GM23248 (cell line): ENCODE measurements at places on chromosomes 11 and 22. TPM values are rescaled to one million over a fixed set of nuclear protein-coding genes. Genes with fewer than 3 reads are reported as not detected.

DNA sequence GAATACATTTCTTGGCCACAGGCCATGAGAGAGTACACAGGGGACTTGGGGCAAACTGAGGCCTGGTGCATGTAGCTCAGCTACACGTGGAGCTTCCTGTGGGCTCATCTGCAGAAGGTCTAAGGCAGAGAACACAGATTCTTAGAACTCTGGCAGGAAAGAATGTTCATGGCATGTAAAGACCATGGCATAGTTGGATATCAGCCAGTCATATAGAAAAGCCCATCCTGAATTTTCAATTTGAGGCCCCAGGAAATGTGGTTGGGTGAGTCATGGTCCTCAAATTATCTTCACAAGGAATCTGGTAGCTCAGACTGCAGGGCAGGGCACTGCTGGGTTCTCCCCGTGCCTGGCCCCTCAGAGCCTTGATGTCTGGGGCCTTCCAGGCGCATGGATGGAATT is 13.7 kb upstream of the ST3GAL4 start:
- peak; percentile 81 for DNase-seq
- H3K4me3 ChIP-seq, result no peak overlapping the region
- H3K27me3 ChIP-seq, result no peaks in the 10 kb centered on the region

- H3K27ac ChIP-seq, result no peak overlapping the region
- no peaks in the 10 kb centered on the region for H3K36me3 ChIP-seq
- no peaks in the 10 kb centered on the region for H3K4me1 ChIP-seq
- H3K27me3 ChIP-seq, result peaks cover 14% of the 10 kb centered on the region; the same call in 1 of the 2 replicates
- no peak overlapping the region for H3K4me3 ChIP-seq
Measured at GRCh38 chr22:21992593-21993237, 10.1 kb upstream of the TOP3B start.

- no peak within 1 kb of the TSS for H3K4me3 ChIP-seq
- H3K27ac ChIP-seq, result no peak within 1 kb of the TSS
- no peaks in the 10 kb centered on the region for H3K4me1 ChIP-seq
- H3K27me3 ChIP-seq, result peaks cover 34% of the 10 kb centered on the region
- DNase-seq, result no peak
Measured at GRCh38 chr11:2444821-2445745, at the start of gene KCNQ1. TSS of gene KCNQ1 (plus strand) at chr11:2445008. CDS start at chr11:2445099, 91 bp downstream.

DNA sequence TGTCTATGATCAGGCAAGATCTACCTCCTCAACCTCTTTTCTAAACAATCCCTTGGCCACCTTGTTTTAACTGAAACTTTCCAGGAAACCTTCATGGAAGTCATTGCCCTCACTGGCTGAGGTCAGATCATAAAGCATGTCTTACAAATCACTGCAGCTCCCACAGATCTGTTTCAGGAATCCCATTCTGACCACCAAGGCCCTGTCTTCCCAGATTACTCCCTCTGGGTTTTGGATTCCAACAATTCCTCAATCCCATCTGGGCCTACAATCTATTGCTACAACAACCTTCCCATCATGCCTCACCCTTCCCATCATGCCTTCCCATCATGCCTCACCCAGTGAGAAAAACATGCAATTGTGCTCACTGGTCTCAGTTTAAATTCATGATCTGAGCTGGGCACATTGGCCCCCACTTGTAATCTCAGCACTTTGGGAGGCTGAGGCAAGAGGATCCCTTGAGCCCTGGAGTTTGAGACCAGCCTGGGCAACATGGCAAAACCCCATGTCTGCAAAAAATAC is 15.9 kb downstream of the ADAMTS15 start:
- no peaks in the 10 kb centered on the region for H3K36me3 ChIP-seq
- H3K4me3 ChIP-seq, result no peak overlapping the region
- no peaks in the 10 kb centered on the region for H3K27me3 ChIP-seq
- no peak overlapping the region for H3K27ac ChIP-seq
- H3K4me1 ChIP-seq, result no peaks in the 10 kb centered on the region

SLC22A8 gene
- not detected in 2 replicates for total RNA-seq

DNA sequence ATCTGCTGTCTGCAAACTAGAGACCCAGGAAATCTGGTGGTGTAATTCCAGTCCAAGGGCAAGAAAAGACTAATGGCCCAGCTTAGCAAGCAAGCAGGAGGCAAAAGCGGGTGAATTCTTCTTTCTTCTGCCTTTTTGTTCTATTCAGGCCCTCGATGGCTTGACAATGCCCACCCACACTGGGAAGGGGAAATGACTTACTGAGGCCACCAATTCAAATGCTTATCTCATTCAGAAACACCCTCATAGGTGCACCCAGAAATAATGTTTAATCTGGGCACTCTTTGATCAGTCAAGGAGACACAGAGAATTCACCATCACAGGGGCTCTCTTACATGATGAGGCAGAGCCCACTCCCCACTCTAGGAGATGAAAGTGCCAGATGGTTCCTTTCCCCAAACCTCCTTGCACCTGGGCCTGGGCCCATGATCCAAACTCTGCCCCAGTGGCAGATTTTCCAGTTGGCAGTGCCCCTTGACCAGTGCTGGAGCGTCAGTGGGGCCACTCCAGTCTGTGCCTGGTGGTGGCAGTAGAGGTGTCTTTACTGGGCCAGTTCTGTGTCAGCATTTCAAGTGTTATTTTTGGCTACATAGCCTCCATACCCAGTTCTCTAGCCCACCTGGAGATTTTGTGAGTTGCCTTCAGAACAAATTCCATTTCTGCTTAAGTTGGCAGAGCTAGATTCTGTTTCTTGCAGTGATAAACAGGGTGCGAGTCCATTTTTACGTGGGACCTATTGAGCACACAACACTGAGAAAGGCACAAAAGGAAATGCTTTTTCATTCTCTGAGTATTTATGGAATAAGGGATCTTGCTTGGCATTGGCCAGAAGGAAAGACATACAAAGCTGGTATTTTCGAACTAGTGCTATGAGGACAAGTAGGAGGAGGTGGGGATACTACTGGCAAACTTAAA is 7.5 kb downstream of the ELMOD1 start:
- 0 out of 2 replicates have a peak, but pooled peaks cover 6% of the 10 kb centered on the region for H3K27me3 ChIP-seq
- DNase-seq, result peak; percentile 54
- H3K36me3 ChIP-seq, result no peaks in the 10 kb centered on the region
- no peak overlapping the region for H3K27ac ChIP-seq
- no peak overlapping the region for H3K4me3 ChIP-seq

GRCh38 chr11:10599388-10600175 is 31.1 kb upstream of the LYVE1 start:
- peaks cover 8% of the 10 kb centered on the region for H3K4me1 ChIP-seq
- no peaks in the 10 kb centered on the region for H3K36me3 ChIP-seq
- H3K4me3 ChIP-seq, result no peak overlapping the region
- no peaks in the 10 kb centered on the region for H3K27me3 ChIP-seq
- DNase-seq, result peak; percentile 30

GRCh38 chr11:19680829-19681368 is 31.7 kb upstream of the NAV2 start:
- H3K36me3 ChIP-seq, result no peaks in the 10 kb centered on the region
- no peaks in the 10 kb centered on the region for H3K27me3 ChIP-seq
- DNase-seq, result peak; percentile 72
- H3K4me3 ChIP-seq, result peak overlapping the region; percentile 33; the same call in 1 of the 2 replicates

DNA sequence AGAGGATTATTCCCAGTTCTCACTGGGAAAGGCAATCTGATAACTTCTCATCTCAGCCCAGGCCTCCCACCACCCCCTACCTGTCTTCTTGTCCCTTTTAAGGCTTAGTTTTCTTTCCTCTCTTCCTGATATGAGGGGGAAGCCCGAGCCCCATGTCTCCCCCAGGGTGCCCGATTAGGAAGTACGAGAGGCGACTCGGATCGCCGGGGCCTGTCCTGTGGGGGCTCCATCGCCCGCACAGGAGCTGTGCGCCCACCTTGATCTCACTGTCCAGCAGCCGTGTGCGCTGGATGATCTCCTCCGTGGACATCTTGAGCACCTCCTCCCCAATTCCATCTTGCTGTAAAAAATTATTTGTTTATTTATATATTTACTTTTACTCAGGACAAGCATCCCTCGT is 628 bp downstream of the PSMC3 start:
- H3K4me3 ChIP-seq, result peak overlapping the region; percentile 92
- peak; percentile 45 for DNase-seq
- no peaks in the 10 kb centered on the region for H3K27me3 ChIP-seq
- peaks cover 16% of the 10 kb centered on the region; the same call in 1 of the 2 replicates for H3K36me3 ChIP-seq
- H3K27ac ChIP-seq, result peak overlapping the region; percentile 77

DNA sequence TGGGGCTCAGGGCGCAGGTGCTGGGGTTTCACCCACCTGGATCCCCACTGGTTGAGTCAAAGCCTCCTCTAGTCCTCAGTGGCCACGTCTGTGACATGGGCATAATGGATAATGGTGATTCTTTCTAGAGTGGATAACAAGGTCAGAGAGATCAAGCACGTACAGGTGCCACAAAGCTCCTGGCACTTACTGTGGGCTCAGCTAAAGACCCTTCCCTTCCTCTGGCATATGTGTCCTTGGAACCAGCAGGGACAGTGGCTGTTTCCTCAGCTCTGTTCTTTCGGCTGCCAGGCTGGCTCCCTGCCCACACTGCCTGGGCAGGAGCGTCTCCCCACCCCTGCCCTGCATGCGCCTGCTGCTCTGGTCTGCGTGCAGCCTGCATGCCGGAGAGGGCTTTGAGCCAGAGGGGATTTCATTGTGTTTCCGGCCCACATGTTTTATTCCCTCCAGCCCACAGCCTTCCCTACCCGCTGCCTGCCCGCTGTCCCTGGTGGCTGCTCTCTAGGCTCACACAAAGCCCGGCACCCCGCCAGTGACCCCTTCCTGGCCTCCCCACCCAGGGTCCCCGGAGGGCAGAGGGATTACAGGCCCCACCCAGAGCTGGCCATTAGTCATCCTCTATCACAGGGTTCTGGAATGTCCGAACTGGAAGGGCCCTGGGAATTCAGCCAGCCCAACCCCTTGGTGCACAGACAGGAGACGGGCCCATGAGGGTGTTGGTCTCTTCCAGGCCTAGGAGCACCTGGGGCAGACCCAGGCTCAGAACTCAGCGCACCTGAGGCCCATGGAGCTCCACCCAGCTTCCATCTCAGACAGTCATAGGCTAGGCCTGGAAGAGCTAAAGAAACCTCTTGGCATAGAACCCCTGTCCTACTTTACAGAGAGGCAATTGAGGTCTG is 55.3 kb upstream of the GCAT start:
- no peaks in the 10 kb centered on the region for H3K27me3 ChIP-seq
- H3K36me3 ChIP-seq, result peaks cover 7% of the 10 kb centered on the region; the same call in 1 of the 2 replicates
- peak; percentile 95 for DNase-seq
- H3K27ac ChIP-seq, result peak overlapping the region; percentile 72
- H3K4me1 ChIP-seq, result peaks cover 62% of the 10 kb centered on the region
- H3K4me3 ChIP-seq, result no peak overlapping the region

TRPM5 gene
- not detected in 2 replicates for total RNA-seq

CASP5 gene
- not detected in 2 replicates for total RNA-seq

- no peaks in the 10 kb centered on the region for H3K27me3 ChIP-seq
- peak within 1 kb of the TSS; percentile 84 for H3K4me3 ChIP-seq
- H3K27ac ChIP-seq, result no peak within 1 kb of the TSS
- peak; percentile 59 for DNase-seq
- H3K4me1 ChIP-seq, result 0 out of 2 replicates have a peak, but pooled peaks cover 3% of the 10 kb centered on the region
Measured at GRCh38 chr22:50481440-50482106, at the start of gene ADM2. TSS of gene ADM2 (plus strand) at chr22:50481543. CDS start at chr22:50481848, 305 bp downstream.

KRTAP5-7 gene
- not detected in 2 replicates for total RNA-seq

DNA sequence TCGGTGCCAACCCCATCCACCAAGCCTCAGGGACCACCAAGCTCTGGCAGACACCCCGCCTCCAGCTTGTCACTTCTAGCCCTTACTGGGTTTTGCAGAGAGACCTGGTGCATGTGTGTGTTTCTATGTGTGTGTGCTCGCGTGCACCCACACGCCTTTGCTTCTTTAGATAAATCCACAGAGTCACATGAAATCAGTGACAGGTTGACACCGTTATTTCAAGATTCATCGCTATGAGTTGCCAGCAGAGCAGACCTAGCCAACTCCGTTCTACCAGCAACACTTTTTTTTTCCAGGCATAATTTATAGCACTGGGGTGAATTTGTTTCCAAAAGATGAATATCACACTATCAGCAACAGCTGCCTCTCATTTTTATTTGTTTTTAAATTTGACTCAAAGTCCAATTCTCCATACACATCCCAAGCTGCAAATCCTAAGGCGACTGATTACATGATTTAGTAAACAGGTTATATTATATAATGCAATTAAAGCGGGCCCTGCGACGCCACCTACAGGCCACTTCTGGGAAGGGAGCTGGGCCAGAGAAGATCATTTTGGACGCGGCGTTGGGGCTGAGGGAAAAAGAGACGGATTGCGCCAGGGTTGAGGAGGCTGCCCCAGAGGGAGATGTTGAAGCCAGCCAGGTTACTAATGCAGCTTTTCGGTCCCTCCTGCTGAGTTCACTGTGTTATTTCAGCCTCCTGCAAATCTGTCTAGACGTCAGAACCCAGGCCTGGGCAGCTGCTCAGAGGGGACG is 150.5 kb downstream of the FEZ1 start:
- peak; percentile 93 for DNase-seq
- no peak overlapping the region for H3K4me3 ChIP-seq

B3GAT1 gene
- not detected in 2 replicates for total RNA-seq

GRCh38 chr22:17446698-17447097 is 77.4 kb downstream of the CECR2 start:
- H3K27ac ChIP-seq, result no peak overlapping the region
- H3K4me1 ChIP-seq, result no peaks in the 10 kb centered on the region
- no peak overlapping the region for H3K4me3 ChIP-seq

DNA sequence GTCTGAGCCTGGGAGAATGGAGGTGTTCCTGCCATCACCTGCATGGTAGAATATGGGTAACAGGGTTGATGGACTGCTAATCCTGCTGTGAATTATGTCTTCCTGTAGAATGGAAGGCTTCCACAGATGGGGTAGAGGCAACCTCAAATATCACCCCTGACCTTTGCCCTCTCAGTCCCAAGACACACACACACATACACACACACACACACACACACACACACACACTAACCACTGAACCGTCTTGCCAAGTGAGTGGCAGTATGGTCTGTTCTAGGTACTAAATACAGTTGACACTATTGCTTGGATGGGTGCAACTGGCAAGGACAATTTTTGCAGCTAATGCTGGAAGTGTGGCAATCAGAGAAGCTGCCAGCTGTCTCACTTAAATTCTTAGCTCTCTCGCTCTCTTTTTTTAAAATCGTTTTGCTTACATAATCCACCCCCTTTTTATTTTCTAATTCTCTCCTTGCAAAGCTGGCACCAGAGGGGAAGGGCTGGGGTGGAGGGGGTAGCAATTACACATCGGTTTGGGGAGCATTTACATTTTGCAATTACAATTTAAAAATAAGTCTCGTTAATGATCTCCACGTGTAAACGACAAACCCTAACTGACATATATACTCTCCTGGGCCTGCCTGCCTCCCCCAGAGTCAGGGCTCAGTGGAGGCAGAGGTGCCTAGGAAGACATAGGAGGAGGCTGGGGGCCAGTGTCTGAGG is 162.6 kb downstream of the FEZ1 start:
- H3K27me3 ChIP-seq, result no peaks in the 10 kb centered on the region; the same call in 1 of the 2 replicates
- H3K27ac ChIP-seq, result no peak overlapping the region
- no peaks in the 10 kb centered on the region for H3K36me3 ChIP-seq
- peaks cover 9% of the 10 kb centered on the region for H3K4me1 ChIP-seq
- no peak overlapping the region for H3K4me3 ChIP-seq
- no peak for DNase-seq

GRCh38 chr11:19672586-19673206 is 39.9 kb upstream of the NAV2 start:
- peaks cover 35% of the 10 kb centered on the region for H3K4me1 ChIP-seq
- H3K27ac ChIP-seq, result no peak overlapping the region
- H3K27me3 ChIP-seq, result no peaks in the 10 kb centered on the region

KCNQ1 gene
- not detected in 2 replicates for total RNA-seq
